ENCODE measurements at places on chromosomes 2 and 18.

- no peak for DNase-seq
Measured at GRCh38 chr2:198756166-198756565, 701.6 kb downstream of the SATB2 start.

DNA sequence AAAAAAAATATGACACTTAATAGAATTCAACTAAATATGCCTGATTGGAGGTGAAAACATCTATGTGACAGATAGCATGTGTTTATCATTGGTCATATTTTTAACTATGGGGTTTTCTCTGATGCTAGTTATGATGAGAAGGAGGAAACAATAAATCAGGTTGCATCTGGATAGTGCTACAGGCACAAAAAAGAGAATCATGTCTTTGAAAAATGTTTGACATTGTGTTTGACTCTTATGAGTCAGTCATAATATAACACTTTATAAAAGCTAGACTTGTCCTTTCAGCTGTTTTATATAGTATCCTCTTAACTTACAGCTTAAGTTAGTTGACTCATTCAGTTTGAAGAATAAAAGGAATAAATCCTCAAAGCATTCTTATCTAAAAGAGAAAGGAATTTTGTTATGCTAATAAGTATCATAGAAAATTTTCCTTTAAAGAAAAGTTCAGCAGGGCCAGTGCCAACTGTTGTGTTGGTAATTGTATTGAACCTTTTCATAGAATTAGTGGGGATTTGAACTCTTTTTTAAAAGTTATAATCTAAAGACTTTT lies 78.4 kb upstream of the UBXN4 start:
- no peak for DNase-seq

GRCh38 chr2:227164763-227165291 lies 403 bp downstream of the COL4A3 start:
- DNase-seq, result no peak

DNA sequence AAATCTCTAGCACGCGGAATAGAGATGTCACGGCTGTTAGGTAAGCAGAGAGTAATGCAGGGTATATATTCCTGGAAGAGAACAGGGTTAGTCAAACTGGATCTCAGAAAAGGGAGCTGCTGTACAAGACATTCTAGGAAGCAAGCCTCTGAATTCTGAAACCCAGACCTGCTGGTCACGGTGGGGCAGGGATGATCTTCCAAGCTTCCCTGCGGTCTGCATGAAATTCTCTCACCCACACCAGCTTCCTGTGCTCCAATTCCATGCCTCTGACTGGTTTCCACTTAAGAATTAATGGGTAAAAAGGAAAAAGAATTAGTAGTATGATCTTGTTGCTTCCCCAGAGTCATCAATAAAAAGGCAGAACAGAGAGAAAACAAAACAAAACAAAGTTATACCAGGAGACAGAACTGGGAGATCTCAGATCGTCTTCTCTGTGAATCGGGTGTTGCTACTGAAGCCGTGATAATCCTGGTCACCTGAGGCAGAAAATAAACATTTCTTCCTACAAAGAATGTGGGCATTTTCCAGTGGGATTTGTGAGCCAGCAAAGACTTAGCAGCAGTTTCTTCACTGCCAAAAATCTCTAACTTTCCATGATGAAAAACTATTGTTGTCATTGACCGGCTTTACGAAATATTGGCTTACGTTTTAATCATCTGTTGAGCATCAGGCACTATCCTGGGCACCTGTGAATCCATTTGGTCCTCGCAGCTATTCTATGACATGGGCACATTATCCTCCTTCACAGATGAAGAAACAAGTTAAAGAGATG lies 5.3 kb upstream of the CYP27C1 start:
- DNase-seq, result no peak

GRCh38 chr2:238985931-238986446 lies 138.1 kb downstream of the TWIST2 start:
- DNase-seq, result no peak

DNA sequence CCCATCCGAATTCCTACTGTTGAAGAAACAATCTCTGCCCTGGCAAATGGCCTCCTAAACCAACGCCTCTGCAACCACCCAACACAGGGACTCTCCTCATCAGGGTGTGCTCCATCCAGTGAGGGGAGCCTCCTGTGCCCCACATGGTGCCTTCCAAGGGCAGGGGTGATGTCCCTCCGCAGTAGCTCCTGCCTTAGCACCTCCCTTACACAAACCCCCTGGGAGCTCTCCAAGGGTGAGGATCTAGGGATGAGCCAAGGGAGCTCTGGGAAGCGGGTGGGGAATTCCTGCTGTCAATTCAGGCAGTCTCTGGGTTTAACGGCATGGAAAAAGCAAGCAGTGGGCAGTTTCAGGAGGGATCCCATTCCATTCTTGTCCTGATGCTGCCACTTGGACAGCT lies 3.8 kb downstream of the GALNT14 start:
- no peak for DNase-seq

DNA sequence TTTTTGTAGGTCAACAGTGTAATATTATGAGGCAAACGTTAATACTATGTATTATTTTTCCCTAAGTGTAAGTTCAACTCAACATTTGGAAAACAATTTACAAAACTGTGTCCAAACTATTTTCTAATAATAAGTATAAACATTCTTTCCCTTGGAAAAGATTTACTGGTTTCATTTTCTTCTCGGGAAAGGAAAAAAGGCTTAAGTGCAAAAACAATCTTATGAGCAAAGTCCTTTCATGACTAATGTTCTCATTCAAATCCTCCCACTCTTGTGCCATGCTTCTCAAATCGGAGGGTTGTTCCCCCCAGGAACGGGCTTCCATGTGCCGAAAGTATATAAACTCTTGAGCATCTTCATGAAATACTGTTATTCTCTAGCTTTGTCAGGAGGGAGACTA lies 19.8 kb upstream of the L3MBTL4 start:
- DNase-seq, result no peak

DNA sequence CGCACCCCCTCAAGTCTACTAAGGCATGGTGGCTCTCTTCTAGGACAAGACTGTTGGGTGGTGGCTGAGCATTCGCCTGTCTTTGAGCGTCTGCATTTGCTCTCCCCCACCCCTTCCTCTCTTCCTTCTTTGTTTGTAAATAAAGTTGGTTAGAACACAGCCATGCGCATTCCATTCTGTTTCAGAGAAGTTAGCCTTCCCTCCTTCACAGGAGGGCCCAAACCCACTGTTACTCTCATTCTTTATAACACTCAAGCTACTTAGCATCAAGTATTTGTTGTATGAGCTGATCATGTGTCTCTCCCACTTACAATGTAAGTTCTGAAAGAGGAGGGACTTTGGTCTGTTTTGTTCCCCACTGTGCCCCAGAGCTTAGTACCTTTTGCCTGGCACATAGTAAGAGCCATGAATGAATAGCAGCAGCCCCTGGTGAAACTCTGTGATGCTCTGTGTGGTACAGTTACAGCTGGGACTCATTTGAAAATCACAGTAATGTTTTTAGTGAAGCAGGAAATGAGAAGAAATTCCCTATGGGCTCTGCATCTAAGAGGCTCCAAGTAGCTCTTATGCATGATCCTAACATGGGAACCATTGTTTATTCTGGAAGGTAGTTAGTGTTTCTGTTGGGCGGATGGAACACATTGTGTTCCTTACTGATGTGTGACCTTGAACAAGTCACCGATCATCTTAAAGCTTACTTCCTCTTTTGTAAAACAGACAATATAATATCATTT lies 7.7 kb downstream of the MGAT5 start:
- no peak for DNase-seq

DNA sequence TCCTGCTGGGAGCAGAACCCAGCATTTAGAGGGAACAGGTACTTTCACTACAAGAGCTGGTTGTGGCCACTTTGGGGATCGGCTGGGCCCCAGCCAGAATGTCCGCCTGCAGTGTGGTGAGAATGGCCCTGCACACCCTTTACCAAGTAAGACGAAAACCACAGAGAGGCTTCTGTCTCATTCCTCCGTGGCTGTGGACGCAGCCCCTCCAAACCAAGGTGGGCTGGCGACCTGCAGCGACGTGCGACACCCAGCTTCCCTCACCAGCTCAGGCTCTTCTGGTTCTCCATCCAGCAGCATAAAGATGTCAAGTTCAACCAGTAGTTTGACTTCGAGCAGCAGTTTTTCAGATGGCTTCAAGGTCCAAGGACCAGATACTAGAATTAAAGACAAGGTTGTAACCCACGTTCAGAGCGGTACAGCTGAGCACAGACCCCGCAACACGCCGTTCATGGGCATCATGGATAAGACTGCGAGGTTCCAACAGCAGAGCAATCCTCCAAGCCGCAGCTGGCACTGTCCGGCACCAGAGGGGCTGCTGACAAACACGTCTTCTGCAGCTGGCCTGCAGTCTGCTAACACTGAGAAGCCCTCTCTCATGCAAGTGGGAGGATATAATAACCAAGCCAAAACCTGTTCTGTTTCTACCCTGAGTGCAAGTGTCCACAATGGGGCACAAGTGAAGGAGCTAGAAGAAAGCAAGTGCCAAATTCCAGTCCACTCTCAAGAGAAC lies 56.2 kb downstream of the WDSUB1 start:
- no peak for DNase-seq

DNA sequence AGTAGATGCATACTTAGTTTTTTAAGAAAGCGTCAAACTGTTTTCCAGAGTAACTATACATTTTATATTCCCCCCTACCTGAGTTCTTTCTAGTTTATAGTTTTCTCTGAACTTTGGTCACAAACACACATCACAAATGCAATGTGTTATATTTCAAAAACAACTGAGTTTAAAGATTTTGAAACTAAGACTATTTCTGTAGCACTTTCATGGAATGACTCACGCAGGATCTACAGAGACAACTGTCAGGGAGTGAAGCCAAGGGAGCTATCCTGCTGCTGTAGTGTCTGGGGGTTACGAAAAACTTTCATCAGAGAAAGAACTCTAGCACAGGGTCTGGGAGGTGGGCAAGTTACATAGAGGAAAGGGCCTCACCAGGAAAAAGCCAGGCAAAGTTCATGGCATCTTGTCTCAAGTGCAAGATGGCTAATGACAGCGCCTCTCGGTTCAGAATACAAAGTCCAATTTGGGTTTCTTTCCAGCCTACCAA lies 66.8 kb downstream of the UXS1 start:
- no peak for DNase-seq

DNA sequence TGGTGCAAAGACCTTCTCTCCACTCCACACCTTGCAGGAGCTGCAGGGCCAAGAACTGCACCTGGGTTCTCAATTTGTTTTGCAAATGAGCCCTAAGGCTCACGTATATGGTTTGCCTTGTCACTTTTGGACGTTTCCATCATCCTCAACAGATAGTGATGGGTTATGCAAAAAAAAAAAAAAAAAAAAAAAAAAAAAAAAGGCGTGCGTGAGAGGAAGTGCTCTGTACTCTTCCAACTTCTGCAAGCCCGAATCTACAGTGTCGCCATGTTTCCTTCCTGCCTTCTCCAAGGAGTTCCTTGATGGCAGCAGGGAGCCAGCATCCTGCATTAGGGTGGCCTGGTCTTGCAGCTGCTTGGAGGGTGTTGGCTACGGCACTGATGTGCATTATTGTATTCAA lies 4.0 kb upstream of the INHBB start:
- no peak for DNase-seq

DNA sequence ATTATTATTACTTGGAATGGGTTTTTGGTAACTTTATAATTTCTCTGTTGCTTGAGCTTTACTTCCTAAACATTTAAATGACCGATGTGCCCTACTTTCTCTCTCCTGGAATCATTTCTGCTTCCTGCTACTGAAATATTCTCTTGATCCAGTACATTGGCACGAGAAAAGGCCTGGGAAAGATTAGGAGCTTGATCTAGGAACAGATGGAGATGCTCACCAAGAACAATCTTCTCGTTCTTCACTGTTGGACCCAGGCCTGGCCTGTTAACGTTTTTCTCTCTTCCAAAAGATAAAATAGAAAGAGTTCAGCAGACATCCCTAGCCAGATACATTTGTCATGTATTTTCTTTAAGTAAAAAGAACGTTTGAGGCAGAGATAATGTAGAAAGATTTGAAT lies 1356.8 kb upstream of the CRIM1 start:
- no peak for DNase-seq

DNA sequence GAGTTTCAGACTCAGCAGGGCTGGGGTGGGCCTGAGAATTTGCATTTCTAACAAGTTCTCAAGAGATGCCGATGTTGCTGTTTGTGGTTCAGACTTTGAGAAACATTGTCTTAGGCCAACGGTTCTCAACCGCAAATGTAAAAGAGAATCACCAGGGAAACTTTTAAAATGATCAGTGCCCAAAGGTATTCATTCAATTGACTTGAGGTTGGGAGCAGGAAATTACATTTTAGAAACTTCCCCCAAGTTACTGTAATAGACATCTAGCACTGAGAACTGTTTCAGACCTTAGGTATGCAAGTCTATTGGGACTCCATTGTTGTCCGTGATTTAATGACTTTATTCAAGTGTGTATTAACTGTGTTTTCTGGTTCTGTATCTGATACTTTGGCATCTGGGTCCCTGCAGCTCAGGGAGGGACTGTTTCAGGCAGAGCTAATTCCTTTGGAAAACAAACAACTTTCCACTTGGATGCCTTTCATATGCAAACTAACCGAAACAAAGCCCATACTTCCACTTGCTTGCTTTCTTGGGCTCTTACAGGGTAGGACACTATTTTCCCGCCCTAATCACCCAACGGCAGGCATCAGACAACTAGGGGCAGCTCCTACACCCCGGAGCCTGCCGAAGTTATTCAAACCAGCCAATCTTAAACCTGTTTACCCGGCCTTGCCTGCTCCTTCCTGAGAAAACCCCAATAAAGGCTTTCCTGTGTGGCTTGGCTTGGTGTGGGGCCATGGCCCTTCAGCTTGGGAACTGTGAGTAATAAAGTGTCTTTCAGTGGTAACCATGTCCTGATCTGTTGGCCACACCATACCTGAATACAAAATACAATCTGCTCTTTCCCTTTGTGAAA lies 97.6 kb downstream of the POLE4 start:
- no peak for DNase-seq

DNA sequence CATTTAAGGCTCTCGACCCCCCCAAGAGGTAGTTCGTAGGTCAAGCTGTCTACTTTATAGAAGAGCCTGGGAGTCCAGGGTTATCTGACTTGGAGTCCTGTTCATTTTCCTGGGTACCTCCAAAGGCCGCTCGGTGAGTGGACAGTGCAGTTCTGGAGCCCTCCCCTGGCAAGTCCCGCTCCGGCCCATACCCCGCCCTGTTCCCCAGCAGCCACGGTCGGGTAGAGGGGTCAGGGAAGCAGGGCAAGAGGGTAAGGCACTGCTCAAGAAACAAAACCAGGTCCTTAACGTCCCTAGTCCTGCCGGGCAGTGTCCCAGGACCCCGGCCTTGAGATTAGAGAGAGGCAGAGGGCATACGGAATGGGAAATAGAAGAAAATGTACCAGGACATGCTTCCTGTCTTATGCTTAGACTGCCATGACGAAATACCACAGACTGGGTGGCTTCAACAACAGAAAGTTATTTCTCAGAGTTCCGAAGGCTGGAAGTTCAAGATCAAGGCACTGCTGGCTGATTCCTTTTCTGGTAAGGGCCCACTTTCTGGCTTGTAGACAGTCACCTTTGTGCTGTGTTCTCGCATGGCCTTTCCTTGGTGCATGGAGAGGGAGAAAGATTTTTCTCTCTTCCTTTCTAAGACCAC lies 5.4 kb upstream of the HPCAL1 start:
- DNase-seq, result no peak

GRCh38 chr18:46250812-46251173 lies 146.6 kb downstream of the HAUS1 start:
- DNase-seq, result no peak

- no peak for DNase-seq
Measured at GRCh38 chr2:17163638-17164037, 354.6 kb downstream of the RAD51AP2 start.

- DNase-seq, result no peak
Measured at GRCh38 chr2:159873258-159873657, 75.2 kb upstream of the CD302 start.
